Hypothalamus (tissue), 51 donors: ENCODE measurements at places on chromosomes 13 and 19.

GRCh38 chr13:26025196-26025595, 26.6 kb downstream of the SHISA2 start:
- no peak for DNase-seq

GRCh38 chr13:114174529-114174961, 4.5 kb upstream of the CFAP97D2 start:
- no peak for DNase-seq

DNA sequence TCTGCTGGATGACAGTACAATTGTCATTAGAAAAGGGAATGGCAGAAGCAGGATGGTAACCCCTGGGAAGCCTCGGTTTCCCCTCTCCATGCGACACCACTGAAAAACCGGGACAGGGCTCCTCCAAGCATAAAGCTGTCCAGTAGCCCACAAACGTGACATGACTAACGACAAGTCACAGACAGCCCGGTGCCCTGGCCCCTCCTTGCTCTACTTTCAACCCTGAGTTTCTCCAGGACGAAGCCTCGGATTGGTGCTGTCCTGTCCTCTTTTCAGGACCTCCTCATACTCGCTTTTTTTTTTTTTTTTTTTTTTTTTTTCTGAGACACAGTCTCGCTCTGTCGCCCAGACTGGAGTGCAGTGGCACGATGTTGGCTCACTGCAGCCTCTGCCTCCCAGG, 16.3 kb downstream of the DPP9 start:
- DNase-seq: no peak

- no peak for DNase-seq
These were observed 350.1 kb downstream of the PCDH9 start for GRCh38 chr13:66879988-66880387.

DNA sequence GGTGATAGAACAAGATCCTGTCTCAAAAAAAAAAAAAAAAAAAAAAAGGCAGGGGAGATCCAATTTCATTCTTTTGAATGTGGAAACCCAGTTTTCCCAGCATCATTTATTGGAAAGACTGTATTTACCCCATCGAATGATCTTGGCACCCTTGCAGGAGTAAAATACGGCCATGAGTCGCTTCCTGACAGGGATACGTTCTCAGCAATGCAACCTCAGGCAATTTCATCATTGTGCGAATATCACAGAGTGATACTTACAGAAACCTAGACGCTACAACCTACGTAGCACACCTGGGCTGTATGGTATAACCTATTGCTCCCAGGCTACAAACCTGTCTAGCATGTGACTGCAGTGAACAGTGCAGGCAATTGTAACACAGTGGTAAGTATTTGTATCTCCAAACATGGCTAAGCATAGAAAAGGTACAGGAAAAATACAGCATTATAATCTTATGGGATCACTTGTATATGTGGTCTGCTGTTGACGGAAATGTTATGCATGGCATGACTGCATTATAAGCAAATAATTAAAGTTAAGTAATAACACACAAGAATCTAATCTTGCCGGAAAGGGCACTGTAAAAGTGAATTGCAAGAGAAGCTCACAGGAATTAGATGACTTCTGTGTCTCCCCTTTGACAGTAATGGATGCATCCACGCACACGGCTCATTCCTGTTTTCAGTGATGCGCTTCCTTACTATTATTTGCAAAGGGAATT, 24.1 kb downstream of the RFX2 start:
- no peak for DNase-seq

GRCh38 chr19:34432797-34433196, 4.6 kb downstream of the UBA2 start:
- DNase-seq: no peak

GRCh38 chr13:55606045-55606665, 1534.6 kb upstream of the PRR20A start:
- no peak for DNase-seq

DNA sequence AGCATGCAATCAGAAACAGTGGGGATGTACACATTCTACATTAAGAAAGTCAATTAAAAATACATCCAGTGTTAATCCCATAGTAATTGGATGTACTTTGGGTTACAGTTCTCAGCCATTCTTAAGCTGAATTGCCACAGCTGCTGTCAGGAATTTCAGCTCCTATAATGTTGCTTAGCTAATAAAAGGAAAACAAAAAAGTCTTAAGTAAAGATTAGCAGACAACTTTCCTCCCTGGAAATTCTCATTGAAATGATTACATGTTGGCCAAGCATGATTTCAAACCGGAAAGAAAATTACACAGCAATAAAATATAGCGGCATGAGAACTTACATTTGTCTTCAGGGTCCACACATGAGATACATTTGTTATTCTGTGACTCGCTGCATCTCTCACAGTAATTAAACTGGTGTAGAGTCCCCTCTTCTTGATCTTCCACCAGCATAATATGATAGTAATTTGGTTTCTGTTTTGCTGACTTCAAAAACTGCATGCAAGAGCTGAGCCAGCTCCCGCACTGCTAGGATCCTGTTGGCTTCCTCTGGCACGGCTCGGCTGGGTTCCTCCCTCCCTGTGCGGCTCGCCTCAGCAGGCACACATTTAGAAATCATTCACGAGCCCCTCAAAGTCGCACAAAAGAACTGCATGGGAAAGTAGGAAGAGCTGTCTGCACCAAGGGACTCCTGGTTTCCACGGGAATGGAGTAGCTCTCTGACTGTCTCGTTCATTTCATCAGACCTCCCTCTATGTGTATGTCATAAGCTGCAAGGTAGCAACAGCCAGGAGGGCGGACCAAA, at the start of gene HTR2A:
Gene HTR2A (minus strand): TSS at position 713 of the 797 bp plus-strand sequence. CDS start 1,147 bp downstream, outside the sequence.
- DNase-seq: peak; percentile 23

DNA sequence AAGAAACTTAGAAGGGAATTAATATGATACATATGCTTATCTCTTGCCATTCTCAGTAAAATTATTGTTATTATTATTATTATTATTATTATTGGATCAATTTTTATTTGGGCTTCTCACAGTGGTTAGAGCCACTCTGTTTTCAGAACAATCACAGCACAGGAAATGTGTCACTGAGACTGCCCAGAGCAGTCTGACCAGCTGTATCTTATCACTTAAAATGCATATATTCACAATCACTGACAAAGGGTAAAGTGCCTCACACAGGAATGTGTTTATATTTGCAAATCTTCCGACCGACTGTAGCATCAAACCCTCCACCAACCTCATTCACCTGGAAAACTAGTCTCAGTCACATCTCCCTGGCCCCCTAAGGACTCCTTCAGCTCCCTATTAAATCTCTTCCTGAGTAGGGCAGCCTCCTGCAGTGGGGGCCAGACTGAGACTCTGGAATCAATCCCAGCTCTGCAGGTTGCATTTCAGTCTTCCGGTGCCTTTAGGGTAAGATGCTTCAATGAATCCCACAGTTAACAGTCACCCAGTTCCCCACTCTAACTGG, 738.3 kb upstream of the SLITRK5 start:
- no peak for DNase-seq

GRCh38 chr19:13135068-13136062, 14.8 kb downstream of the STX10 start:
- DNase-seq: no peak

DNA sequence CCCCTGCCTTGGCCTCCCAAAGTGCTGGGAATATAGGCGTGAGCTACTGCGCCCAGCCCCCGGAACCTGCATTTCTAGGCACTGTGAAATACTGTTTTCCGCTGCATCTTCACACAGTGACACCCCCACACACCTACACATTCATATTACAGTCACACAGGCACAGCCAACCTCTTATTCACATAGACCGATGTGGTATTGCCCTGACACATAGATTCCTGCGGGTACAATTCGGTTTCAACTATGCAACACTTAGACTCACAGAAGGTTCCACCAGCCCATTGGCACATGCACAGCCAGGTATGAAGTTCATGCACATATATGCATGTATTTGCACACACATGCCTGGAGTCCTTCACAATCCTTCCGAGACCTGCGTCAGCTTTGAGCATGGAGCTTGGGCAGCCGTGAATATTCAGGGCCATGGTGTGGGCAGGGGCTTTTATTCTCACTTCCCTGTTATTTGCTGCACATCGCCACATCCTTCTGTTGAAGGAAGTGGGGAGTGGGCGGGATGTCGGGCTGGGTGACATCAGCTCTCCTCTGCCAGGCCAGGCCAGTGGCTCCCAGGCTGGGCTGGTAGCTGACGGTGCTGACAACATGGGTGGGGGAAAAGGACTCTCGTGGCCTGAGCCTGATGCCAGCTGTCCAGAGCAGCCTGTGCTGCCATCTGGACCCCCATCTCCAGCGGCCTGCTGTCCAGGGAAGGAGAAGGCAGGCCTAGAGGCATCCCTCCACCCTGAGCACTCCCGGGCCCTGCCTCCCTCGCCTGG, 5.4 kb upstream of the CDC37 start:
- no peak for DNase-seq

DNA sequence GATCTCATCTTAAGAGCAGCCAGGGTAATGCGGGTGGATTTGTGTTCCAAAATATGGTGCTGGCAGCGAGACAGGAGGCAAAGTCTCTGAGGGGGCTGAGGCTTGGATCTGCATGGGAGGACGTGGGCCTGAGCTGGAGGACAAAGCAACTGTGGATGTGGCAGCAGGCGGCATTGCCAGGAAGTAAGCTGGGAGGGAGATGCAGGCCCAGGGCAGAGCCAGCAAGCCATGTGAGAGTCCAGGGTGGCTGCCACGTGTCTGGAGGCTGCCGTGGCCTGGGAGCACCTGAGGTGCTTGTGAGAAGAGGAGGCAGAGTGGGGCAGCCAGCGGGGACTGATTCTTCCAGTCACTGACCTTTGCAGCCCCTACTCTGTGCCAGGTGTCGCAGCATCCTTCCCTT, 52.0 kb downstream of the DPF1 start:
- DNase-seq: peak; percentile 31

DNA sequence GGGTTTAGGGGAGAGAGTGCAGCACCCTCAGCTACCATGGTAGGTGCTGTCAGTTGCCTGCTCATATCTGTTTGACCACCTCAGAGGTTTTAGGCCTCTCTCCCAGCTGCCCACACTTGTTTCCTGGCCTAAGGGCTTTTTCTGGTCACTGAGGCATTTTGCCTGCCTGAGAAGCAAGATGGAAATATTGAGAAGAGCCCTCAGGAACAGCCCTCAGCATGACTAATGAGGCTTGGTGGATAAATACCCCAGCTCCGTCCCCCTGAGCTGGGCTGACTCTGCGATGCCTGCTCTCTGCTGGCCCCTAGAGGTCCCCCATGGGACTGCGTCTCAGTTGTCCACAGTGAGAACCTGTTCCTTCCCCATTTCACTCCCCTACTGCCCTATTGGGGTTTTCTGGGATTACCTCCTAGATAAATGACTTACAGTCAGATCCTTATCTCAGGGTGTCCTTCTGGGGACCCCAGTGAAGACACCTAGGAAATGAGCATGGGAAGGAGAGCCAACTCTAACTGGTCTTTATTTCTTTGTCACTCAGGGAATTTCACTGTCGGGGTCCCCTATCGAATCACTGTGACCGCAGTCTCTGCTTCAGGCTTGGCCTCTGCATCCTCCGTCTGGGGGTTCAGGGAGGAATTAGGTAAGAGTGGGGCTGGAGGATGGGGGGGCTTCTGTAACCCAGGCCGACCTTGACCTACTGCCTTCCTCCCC, 13.3 kb downstream of the PALM3 start:
- DNase-seq: no peak

GRCh38 chr13:108113407-108113806, 101.9 kb downstream of the LIG4 start:
- DNase-seq: no peak

DNA sequence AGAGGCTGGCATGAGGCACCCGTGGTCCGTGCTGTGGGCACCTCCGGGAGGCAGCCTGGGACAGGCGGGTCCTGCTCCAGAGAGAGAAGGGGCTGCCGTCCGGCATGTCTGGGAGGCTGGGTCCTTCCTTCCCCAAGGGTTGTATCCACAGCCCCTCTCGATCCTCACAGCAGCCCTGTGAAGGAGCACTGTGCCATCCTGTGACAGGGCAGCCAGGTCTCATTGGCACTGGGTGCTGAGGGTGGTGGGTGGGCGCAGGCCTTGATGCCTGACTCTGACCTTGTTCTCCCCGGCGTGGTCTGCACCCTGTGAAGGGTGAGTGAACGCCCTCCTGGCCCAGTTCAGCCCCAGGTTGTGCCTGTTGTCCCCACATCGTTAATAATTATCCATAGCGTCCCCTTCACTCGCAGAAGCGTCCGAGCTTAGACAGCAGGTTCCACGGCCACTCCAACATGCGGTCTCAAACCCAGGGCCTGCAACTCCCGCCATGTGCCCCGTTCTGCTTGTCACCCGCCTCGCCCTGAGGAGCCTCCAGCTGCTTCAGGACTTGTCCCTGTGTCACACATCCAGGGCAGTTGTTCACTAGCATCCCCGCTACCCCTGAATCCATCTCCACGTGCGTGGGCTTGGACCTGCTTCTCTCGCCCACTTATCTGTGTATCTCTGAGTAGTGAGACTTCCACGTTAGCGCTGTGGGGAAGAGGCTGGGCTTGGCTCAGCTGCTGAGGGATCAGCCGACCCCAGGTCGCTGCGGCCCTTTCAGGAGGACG, 10.6 kb downstream of the ATP11A start:
- DNase-seq: no peak

- no peak for DNase-seq
These were observed 56.2 kb downstream of the LACC1 start for GRCh38 chr13:43935878-43936277.

- no peak for DNase-seq
These were observed 9.2 kb upstream of the HS6ST3 start for GRCh38 chr13:96080676-96081075.

DNA sequence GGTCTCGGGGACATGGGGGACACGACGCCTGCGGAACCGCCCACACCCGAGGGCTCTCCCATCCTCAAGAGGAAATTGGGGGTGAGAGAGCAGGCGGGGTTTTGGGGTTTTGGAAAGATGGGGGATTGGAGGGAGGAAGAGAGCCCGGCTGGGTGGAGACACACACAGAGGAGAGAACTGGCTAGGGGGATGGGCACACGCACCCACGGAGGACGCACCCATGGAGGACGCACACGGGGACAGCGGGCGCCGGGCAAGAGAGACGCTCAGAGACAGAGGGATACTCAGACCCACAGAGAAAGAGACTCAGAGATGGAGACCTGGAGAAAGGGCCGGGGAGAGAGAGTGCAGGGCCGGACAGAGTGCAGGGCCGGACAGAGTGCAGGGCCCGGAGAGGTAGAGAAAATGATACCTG, 52.1 kb downstream of the MAP4K1 start:
- DNase-seq: no peak

GRCh38 chr19:1243768-1244692, 2.5 kb downstream of the ATP5F1D start:
- DNase-seq: peak; percentile 87
